Upper lobe of left lung (tissue), 6 donors: ENCODE measurements at places on chromosomes 13 and 19. TPM values are rescaled to one million over a fixed set of nuclear protein-coding genes. Genes with fewer than 3 reads are reported as not detected.

The TNNI3 gene
- total RNA-seq, result 1.0 TPM

The CEACAM8 gene
- total RNA-seq, result 0.67 TPM

DNA sequence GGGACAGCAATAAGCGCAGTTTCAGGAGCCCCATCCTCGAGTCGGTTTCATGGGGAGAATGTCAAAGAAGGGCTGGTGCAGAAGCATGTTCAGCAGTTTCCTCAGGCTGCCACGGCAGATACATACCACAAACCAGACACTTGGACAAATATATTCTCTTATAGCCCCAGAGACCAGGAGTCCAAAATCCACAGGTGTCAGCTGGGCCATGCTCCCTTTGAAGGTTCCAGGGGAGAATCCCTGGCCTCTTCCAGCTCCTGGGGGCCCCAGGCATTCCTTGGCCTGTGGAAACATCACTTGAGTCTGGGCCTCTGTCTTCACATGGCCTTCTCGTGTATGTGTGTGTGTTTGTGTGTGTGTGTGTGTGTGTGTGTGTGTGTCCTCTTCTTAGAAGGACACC is 164.1 kb downstream of the UQCRFS1 start:
- H3K27ac ChIP-seq, result no peak overlapping the region
- H3K27me3 ChIP-seq, result no peaks in the 10 kb centered on the region
- no peak for DNase-seq

DNA sequence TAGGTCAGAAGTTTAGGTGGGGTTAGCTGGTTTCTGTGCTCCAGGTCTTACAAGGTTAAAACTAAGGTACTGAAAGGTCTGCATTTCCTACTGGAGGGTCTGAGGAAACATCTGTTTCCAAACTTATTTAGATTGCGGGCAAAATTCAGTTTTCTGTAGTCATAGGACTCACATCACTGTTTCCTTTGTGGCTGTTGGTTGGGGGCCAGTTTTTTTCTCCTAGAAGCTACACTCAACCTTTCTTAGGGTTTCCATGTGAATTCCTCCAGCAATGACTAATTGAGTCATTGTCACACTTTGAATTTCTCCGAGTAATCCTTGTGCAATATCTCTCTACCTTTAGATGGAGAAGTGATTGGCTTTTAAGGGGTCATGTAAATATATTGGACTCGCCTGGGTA is 773.4 kb upstream of the SLITRK1 start:
- H3K4me1 ChIP-seq, result no peaks in the 10 kb centered on the region
- H3K27me3 ChIP-seq, result no peaks in the 10 kb centered on the region
- H3K27ac ChIP-seq, result no peak overlapping the region
- H3K4me3 ChIP-seq, result no peak overlapping the region
- no peak for DNase-seq

DNA sequence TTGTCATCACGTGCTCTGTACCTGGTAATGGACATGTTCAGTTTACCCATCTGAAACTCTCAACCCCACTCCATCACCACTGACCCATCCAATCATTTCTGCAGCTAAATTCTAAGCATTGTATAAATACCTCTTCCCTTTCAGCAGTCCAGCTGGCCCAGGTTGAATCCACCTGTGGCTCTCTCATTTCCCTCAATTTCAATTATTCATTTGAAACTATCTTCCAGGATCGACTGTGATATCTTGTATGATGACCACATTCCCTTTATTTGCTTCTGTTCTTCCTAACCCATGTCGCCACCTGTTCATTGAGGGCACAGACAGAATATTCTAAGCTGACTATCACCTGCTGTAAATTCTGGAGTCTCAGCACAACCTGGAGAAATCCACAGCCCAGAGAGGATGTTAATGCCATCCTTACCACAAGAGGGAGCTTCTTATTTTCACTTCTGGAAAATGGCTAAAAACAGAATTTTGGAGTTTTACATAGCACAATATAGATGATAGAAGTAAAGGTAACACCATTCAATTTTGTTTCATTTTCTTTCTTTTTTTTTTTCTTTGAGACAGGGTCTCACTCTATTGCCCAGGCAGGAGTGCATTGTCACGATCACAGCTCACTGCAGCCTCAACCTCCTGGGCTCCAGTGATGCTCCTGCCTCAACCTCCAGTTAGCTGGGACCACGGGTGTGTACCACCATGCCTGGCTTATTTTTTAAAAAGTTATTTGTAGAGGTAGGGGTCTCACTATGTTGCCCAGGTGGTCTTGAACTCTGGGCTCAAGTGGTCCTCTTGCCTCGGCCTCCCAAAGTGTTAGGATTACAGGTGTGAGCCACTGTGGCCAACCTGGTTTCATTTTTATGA is 38.6 kb downstream of the ZNF823 start:
- no peaks in the 10 kb centered on the region for H3K36me3 ChIP-seq
- DNase-seq, result no peak
- no peak overlapping the region for H3K27ac ChIP-seq
- H3K27me3 ChIP-seq, result no peaks in the 10 kb centered on the region
- peaks cover 3% of the 10 kb centered on the region for H3K4me1 ChIP-seq
